ENCODE measurements at places on chromosomes 16 and 17.

- no peak for DNase-seq
Measured at GRCh38 chr16:67663151-67663876, 2.6 kb downstream of the PARD6A start.

DNA sequence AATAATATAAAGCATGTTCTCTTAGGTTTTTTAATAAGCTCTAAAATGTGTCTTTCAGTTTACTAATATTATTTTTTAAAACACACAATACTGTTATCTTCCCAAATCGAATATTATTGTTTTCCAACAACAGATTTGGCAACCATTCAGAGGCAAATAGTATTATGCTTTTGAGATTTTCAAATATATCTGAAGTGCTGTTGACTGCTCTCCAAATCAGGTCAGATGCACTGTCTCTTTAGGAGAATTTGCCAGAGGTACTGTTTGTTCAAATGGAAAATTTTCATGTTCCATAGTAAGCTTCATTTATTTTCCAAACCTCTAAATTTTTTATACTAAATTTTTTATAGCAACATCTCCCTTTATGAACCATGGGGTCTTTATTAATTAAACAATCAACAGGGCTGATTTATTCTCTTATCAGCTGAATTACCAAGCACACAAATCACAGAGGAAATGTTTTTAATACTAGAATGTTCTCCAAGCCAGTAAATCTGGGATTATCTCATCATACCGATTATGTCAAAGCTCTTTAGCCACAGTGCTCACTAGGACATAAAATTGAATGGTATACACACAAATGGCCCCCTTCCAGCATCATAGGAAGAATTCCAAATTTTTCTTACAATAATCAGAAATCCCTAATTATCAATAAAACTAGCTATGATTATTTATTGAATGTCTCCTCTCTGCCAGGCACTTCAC is 108.8 kb upstream of the HLF start:
- DNase-seq: no peak

DNA sequence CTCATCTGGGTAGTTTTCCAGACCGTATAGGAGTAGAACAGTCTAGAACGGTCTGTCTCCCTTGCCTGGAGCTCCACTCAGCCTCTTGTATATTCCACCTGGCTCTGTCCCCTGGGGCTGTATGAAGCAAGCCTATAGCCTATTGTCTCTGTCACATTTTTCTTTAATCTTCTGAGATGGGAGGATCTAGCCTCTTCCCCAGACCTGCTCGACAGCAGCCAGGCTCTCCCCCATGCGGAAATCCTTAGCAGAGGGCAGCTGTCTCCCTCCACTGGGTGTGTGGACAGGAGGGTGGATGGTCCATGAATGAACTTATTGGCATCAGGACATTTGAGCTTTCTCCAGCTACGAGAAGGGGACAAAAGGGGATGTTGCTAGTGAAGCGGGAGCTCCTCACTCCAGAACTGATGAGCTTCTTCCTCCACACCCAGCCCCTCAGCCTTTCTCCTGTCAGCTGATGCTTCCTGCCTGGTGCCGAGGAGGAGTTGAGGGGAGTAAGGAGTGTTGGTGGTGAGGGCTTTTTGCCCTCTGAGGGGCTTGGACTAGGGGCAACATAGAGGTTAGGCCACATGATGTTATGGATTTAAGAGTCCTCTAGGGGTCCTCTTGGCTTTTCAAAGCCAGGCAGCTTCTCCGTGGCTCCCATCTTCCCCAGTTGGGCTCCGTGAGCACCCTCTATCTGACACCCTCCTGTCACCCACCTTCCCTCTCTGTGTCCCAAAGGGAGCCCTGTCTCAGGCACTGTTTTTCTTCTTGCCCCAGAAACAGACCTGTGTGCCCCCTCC is 28.0 kb downstream of the ARHGAP23 start:
- no peak for DNase-seq

DNA sequence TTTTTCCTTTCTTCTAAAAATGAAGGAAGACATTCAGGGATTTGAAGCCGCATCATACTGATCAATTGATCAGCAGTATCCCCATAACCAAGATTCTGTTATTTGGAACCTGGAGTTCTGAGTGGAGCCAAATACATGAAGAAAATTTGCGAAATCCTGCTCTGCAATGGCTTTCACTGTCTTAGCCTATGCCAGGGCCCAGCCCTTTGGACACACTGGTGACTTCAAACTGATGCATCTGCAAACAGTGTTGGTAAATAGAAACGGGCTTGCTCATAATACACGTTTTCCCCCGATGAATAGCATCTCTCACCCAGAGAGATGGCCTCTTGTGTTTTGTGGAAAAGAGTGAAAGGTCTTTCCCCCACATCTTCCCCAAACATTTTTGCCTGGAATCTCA is 87.6 kb upstream of the TOX3 start:
- no peak for DNase-seq

- DNase-seq: no peak
Measured at GRCh38 chr16:1674751-1675664, 3.1 kb upstream of the JPT2 start.

Data from NCI-H510A (cell line).